ENCODE measurements at places on chromosomes 12 and 14.

GRCh38 chr14:101916816-101917412 lies 47.5 kb upstream of the DYNC1H1 start:
- DNase-seq, result no peak

- DNase-seq, result no peak
Measured at GRCh38 chr14:101151226-101151926, 247.9 kb upstream of the RTL1 start.

DNA sequence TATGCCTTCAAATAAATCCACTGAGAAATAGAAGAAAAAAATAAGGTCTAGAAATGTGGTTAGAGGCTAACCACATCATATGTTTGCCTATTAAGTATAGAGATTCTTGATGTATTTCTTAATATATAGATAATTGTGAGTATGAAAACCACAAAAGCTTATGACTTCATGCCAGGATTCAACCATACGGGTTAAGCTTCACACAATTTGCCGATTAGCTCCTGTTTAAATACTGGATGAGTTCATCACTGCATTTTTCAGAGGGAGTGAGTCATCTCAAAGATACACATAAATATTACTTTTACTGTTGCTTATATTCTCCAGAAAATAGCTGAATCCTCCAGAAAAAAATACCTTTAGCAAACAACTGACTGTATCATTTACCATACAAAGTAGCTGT lies 79.6 kb downstream of the RPL10L start:
- no peak for DNase-seq

- DNase-seq, result no peak
Measured at GRCh38 chr12:53803194-53803593, 51.4 kb upstream of the CISTR start.

DNA sequence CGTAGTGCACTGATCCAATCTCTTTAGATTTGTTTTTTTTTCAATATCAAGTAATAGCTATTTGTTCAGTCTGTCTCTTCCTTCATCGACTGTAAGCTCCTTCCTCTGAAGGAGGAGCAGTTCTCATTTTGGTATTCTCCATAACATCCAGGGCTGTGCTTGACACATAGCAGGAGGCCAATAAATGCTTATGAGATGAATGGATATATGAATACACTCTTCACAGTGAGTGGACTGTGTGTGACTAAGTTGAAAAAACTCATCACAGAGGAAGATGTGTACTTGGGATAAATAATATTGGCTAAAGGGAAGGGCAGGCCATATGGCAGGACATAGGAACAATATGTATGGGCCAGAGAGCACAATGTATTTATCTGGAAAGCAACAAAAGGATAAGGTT lies 205.3 kb upstream of the PRICKLE1 start:
- no peak for DNase-seq

DNA sequence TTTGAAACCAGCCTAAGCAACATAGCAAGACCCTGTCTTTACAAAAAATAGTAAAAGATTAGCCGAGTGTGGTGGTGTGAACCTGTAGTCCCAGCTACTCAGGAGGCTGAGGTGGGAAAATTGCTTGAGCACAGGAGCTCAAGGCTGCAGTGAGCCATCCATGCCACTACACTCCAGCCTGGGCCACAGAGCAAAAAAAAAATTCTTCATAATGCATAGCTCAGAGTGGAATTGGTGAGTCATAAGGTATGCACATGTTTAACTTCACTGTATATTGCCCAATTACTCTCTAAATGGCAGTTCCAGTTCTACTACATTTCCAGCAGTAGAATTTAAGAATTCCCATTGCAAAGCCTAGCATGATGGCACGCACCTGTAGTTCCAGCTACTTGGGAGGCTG lies 26.8 kb upstream of the CLIP1 start:
- no peak for DNase-seq

- no peak for DNase-seq
Measured at GRCh38 chr14:100015251-100015655, 50.0 kb upstream of the EVL start.

DNA sequence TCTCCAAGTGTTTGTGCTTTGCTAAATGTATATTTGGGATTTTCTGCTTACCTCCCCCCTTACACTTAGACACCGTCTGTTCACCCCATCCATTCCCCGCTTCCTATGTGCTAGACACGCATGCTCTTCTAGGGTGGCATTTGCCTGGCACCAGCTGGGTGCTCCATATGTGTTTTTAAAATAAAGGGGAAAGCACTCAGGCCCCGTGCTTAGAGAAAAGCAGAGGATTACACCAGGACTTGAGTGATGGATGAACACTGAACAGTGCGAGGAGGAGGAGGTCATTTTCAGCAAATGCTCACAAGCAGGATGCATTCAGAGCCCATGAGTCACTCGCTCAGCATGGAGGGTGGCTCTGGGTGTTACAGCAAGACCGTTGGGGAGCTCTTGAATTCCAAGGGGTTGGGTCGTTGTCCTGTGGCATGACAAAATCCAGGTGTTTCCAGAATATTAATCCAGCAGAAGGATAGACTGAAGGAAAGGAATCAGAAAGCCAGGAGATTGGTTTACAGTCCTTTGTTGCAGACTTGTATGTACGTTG lies 2.9 kb upstream of the BDKRB1 start:
- DNase-seq, result no peak

DNA sequence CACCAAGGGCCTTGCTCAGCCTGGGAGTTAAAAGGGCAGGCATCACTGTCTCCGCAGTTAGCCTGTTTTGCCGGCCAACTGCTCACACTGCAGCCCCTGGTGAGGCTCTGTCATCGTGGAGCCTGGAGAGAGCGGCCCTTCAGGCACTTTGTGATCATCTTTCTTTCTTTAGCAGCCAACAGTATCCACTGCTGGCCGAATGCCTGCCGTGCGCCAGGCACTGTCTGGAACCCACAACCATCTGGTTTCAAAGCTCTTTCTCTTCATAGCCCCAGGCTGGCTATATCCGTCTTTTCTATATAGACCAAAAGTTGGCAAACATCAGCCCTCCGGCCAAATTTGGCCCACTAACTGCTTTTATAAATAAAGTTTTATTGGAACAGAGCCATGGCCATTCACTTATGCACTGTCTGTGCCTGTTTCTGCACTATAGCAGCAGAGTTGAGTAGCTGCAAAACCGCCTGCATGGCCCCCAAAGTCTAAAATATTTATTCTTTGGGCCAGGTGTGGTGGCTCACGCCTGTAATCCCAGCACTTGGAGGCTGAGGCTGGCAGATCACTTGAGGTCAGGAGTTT lies 29.5 kb downstream of the SLC8B1 start:
- no peak for DNase-seq

- no peak for DNase-seq
Measured at GRCh38 chr12:121582583-121583333, 1.9 kb upstream of the KDM2B start.

DNA sequence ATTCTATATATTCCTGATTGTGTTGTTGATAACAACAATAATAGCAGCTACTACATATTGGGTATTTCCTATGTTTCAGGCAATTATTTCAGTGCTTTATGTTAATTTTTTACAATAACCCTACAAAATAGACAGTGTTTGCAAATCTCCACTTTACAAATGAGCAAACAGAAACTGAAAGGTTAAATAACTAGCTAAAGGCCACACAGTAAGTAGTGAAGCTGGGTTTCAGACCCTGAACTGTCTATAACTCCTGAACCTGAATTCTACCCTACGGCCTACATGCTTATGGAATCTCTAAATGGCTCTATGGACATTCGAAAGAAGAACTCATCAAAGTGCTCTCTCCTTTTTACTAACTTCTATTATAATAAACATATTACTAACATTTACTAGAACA lies 19.7 kb upstream of the NUDT4 start:
- no peak for DNase-seq

DNA sequence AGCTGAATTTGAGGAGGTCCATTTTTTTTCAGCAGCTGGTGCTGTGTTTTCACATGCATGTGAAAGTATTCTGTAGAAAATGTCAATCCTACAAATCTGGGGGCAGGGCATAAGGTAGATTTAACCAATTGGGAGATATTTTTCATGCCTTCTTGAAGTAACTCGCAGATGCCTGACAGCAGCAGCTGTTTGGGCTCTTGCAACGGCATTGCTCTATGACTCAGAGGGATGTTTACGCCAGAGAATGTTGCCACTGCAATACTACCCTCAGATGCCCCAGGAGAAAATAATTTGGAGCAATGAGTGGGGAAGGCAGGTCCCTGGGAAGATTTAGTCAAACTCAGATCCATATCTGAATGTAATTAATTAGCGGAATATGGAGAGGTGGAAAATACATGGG lies 42.5 kb upstream of the MYBPC1 start:
- no peak for DNase-seq

- no peak for DNase-seq
Measured at GRCh38 chr12:83573671-83574070, 887.0 kb downstream of the TMTC2 start.

DNA sequence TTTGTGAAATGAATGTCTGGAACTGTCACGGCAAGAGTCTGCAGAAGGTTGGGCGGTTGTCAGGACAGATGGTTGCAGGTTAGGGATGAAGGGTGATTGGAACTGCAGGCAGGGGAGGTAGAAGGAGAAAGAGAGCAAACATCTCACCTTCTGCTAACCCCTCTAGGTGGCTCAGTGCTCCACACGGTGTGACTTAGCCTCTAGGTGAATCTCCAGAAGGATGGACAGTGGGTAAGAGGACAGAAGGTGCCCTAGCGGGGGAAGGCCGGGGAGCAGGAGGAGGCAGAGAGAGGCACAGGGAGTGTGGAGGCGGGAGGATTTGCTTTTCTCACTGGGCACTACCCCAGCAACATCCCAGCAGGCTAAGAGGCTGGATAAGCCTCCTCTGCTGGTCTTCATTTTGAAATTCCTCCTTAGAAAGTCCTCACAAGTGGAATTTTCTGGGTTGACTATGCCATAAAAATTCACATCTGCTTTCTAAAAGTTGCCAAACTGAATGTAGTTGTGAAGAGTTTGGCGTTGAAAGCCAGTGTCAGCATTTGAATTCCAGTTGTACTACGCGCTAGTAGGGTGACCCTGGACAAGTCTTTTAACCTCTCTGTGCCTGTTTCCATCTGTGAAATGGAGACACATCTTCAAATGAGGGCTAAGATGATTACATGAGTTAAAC lies 10.7 kb upstream of the GPR68 start:
- peak; percentile 64 for DNase-seq
